ENCODE measurements at places on chromosomes 5 and 9.

- DNase-seq, result no peak
Measured at GRCh38 chr5:415928-416635, 26.9 kb upstream of the EXOC3 start.

- DNase-seq, result no peak
Measured at GRCh38 chr9:7237473-7238246, 479.9 kb downstream of the KDM4C start.

- DNase-seq, result no peak
Measured at GRCh38 chr9:78813602-78814180, 516.8 kb downstream of the PSAT1 start.

DNA sequence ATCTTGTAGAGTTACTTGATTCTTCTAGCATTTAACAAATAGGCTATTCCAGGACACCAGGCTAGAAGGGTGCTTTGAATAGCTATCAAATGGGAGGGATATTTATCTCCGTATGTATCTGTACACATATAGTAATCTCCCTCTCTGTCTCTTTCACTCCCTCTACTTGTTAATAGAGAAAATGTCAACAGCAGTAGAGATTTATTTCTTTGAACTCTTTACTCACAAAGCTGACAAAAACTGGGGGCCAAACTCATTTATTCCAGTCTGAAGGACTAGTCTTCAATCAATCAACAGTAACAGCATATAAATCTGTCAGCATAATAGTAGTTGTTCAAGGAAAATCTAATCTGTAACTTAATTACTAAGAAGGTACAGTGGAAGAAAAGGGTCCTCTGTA is 78.2 kb upstream of the FER start:
- DNase-seq, result no peak

- no peak for DNase-seq
Measured at GRCh38 chr9:70883963-70884793, 237.2 kb downstream of the TRPM3 start.

- no peak for DNase-seq
Measured at GRCh38 chr5:109546461-109546860, 136.7 kb upstream of the PJA2 start.

DNA sequence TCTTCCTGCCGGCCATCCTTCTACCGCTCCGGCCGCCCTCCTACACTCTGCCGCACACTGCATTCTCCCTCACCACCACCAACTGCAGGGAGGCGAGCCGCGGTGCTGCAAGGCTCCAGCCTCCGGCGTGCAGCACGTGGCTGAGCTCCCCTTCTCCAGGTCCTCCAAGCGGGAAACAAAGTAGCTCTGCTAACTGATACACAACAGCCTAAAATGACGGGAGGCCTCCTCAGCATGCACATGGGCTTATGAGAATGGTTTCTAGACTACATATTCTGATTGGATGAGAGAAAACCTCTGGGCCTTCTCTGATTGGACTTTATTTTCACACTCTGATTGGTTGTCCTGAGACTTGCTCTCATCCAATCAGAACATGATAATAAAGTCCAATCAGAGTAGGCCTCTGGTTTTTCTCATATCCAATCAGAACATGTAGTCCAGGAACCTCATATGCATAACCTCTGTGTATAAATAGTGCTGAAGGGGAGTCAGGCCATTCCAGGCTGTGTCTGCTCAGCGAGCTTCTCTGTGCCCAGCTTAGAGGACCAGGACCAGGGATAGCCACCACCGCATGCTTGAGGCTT is 27.0 kb upstream of the ZNF354B start:
- DNase-seq, result no peak

- no peak for DNase-seq
Measured at GRCh38 chr9:78030296-78030552, 1.4 kb downstream of the GNAQ start.

DNA sequence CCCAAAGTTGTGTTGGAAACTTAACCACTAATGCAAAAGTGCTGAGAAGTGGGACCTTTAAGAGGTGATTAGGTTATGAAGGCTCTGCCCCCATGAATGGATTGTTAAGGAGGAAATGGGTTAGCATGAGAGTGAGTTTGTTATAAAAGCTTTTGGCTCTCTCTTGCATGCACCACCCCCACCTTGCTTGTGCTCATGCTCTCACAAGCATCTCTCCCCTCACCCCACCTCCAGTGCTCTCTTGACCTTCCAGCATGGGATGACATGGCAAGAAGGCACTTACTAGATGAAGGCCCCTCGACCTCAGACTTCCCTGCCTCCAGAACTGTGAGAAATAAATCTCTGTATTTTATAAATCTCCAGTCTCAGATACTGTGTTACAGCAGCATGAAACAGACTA is 52.8 kb downstream of the RICTOR start:
- no peak for DNase-seq

GRCh38 chr5:93715761-93716160 is 25.6 kb downstream of the POU5F2 start:
- no peak for DNase-seq

- no peak for DNase-seq
Measured at GRCh38 chr9:131854896-131855613, 115.2 kb upstream of the RAPGEF1 start.
